ENCODE measurements at places on chromosomes 6 and 20. TPM values are rescaled to one million over a fixed set of nuclear protein-coding genes. Genes with fewer than 3 reads are reported as not detected.

DNA sequence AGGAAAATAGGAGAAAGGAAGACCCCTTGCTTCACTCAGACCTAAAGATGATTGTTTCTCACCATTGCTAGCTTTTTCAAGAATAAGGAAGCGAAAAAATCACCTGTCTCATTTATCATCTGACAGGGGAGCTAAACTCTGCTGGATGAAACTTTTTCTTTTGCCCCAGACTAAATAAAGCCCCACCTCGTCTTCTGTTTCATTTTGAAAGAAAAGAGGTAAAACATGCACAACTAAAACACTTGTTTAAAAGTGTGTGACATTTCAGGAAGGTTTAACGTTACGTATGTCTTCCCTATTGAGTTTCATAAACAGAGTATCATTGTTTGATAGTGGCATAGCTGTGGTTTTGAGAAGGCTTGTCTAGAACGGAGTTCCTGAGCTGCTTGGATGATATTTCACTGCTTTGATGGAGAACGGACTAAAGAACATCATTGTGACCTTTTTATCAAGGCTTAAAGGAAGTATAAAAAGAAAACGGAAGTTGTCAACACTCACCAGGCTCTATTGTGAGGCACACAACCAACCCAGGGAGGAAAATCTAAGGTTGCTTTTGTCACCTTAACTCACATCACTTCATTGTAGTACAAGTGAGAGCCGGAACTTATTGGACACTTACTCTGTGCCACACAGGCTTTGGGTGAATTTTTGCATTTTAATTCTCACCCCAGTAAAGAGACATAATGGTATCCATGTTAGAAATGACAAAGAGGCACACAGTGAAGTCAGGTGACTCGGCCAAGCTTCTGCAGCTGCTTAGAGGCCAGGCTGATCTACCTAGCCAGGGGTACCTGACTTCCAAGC is 29.5 kb downstream of the TSHZ2 start:
- H3K4me1 ChIP-seq = no peaks in the 10 kb centered on the region
- H3K27ac ChIP-seq = no peak overlapping the region
- no peaks in the 10 kb centered on the region for H3K27me3 ChIP-seq
- no peak overlapping the region for H3K4me3 ChIP-seq
- no peak for DNase-seq

DNA sequence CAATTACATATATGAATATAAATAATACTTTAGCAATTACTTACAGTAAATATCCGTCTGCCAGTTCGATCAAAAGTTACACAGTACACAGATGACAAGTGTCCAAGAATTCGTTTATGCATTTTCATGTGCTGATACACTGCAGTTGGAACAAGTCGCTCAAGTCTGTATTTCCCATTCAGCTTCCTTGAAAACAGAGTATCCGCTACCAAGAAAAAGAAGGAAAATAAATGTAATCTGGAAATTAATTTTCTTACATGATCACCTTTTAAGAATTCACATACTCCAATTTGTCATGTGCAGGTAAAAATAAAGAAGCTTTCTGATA is 35.3 kb downstream of the PHIP start:
- no peak overlapping the region for H3K27ac ChIP-seq
- DNase-seq = no peak
- H3K36me3 ChIP-seq = peaks cover 43% of the 10 kb centered on the region
- no peaks in the 10 kb centered on the region for H3K4me1 ChIP-seq

GRCh38 chr6:45543298-45544235 is 165.8 kb upstream of the SUPT3H start:
- peaks cover 5% of the 10 kb centered on the region for H3K36me3 ChIP-seq
- no peak for DNase-seq
- H3K27ac ChIP-seq = no peak overlapping the region
- H3K4me1 ChIP-seq = no peaks in the 10 kb centered on the region

- H3K27ac ChIP-seq = no peak overlapping the region
- H3K36me3 ChIP-seq = no peaks in the 10 kb centered on the region
- no peak overlapping the region for H3K4me3 ChIP-seq
- DNase-seq = no peak
- no peaks in the 10 kb centered on the region for H3K27me3 ChIP-seq
Measured at GRCh38 chr6:104214901-104215300, 644.8 kb downstream of the HACE1 start.

GRCh38 chr6:161401587-161402309 is 127.9 kb upstream of the AGPAT4 start:
- DNase-seq = no peak
- no peaks in the 10 kb centered on the region for H3K27me3 ChIP-seq
- no peaks in the 10 kb centered on the region for H3K4me1 ChIP-seq
- H3K36me3 ChIP-seq = no peaks in the 10 kb centered on the region

OR2H2 gene
- not detected for total RNA-seq

EBF4 gene
- 20.4 TPM for total RNA-seq
